GM13977 (cell line): ENCODE measurements at places on chromosomes 7 and 10.

GRCh38 chr10:117477961-117478670 is 64.4 kb upstream of the EMX2 start:
- no peak for DNase-seq

DNA sequence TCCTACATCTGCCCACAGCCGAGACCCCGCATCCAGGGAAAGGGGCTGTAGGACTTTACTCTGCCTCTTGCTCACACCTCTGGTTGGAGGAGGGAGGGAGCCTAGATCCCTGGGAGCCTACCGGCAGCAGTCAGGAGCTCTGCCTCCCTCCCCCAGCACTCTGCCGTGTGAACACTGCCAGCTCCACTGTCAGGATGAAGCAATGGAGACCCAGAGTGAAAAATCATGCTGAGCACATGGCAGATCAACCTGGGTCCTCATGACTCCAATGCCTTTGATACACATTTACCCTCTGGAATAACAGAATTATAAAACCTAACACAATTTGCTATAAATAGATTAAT is 477.7 kb downstream of the TNS3 start:
- DNase-seq = no peak

DNA sequence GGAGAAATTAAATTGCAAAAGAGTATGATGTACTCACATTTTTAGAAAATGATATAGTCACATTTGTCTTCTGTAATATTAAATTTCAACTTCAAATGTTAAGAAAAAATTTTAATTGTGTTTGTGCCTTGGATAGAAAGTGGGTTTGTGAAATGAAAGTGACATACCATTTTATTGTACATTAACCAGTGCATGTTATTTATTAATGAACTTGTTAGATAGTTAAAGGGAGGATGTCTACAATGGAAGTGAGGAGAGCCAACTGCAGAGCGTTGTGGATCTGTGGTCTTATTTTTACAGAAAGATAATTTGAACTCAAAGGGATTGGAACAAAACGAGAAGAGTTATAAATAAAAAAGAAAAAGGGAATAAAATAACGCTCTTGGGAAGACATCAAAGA is 291.7 kb downstream of the ARL4A start:
- no peak for DNase-seq

DNA sequence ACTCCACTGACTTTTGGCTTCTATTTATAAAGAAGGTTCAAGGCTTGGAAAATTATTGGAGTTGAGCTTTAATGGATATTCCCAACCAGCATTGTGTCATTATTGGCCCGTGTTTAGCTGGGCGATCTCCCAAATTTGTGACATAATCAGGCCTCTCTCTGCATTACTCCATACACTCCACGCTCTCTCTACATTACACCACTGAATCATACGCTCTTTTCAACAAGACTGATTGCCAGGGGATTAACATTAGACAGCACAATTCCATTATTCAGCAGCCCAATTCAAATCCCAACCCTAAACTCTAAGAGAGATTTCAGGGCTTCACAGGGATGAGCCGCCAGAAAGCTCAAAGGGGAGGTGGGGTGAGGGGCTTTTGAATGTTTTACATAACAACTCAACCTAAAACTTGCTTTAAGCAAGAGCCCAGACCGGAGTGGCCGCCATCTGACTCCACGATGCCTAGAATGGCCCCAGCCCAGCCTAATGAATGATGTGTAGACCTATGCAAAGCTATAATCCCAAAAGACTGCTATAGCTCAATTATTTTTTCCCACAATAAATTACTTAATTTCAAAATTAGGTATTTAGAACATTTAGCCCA is 61.8 kb downstream of the FGFR2 start:
- DNase-seq = no peak

GRCh38 chr7:27183682-27184336 is 1.2 kb downstream of the HOXA11 start:
- DNase-seq = no peak

DNA sequence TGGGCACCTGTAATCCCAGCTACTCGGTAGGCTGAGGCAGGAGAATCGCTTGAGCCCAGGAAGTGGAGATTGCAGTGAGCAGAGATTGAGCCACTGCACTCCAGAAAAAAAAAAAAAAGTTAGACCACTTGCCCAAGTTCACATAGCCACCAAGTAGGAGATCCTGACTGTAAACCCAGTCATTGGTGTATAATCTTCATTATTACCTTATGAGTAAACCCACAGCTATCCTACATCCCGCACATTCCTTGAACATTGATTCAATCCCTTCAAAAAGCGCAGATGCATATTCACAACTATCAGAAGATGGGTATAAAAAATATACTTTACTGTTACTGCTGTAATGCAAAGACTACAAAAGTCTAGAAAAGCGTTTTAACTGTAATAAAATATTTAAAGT is 512.9 kb downstream of the SUGCT start:
- DNase-seq = no peak

DNA sequence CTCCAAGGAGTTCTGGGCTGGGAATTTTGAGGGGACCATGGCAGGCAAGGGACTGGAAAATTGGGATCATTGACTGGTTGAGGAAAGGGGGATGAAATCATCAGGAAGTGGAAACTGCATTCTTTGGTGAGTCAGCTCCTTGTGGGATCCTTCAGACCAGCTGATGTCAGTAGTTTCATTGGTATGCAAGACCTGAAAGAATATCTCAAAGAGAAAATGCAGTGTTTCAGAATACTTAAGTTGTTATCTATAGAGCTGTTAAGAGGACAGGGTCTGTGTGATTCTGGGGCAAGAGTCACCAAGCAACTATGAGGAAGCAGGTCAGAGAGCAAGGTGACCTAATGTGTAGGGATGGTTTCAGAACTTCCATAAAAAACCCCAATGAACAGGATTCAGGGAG is 595.9 kb upstream of the AUTS2 start:
- DNase-seq = no peak

DNA sequence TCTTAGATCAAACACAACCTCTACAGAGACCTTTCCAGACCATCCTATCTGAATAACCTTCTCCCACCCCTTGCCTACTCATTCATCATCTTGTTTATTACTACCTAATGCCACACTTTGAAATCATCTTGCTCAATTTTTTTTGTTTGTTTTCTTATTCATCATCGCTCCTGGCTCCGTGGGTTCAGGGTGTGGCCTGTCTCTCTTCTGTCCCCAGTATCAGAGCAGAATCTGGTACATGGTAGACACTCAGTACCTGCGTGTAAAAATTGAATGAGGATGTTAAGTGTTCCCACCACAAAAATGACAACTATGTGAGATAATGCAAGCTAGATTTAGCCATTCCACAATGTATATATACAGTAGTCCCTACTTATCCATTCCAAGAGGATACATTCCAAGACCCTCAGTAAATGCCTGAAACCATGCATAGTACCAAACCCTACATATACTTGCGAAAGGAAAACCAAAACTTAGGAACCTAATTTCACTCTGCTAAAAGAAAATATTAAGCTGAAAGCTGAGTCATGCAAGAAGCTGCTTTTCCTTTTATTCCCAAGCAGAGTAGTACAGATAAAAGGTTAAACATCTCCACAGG is 72.1 kb upstream of the SEC61G start:
- no peak for DNase-seq

DNA sequence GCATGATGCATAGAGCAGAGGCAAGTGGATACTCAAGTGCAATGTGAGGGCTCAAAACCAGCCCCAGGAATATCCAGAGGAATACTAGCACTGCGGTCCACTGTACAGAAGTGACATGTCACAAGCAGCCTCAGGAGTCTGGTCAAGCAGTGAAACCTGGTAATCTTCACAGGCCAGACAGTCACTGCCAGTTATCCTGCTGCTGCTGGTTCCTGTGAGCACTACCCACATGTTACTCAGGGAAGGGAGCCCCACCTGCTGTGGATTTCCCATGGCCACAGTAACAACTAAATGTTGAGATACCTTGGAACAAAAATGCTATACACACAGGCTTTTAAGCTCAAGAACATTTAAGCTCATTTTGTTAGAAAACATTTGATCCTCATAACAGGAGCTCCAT is 103.0 kb downstream of the RNF133 start:
- DNase-seq = no peak

GRCh38 chr10:27527666-27528295 is 23.7 kb downstream of the RAB18 start:
- DNase-seq = no peak

GRCh38 chr7:35971133-35971891 is 170.5 kb downstream of the SEPTIN7 start:
- peak; percentile 52 for DNase-seq

DNA sequence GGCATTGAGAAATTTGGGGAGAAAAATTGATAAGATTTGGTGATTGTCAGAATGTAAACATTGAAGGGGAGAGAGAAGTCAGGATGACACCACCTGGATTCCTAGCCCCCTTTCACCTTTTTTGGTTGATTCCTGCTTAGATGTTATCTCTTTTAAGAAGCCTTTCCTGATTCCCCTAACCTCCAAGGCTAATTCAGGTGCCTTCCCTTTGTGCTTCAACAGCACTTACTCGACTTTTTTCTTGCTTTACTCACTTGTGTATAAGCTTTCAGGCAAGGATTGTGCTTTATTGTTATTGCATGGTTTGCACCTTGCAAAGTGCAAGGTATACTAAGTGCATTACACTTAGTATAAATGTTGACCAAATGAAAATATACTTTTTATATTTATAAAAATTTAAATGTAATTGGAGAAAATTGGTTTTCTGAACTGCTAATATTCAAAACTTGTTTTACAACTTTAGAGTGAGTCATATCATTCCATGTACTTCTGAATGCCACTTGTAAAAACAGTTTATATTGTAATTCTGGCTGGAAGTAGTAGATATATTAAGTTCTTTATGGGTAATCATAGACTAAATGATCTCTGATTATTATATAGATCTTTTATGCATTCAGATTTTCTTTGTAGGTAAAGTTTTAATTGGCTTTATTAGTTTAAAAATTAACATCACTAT is 13.2 kb downstream of the SHOC2 start:
- no peak for DNase-seq

DNA sequence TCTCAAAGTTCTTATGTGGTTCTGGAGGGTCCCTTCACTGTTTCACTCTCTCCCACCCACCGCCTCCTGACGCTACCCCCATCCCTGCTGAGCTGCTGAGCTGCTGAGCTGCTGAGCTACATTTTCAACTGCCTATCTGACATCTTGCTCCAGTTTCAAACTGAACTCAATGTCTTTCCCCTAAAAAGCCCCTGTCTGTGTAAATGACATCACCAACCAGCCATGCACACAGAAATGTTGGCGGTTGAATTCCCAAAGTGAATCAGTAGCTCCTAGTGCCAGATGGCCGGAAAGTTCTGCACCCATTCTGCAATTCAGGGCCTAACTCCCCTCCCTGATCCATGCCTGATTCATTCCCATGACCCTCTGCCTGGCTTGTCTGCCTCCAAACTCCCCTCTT is 71.2 kb downstream of the WNT2 start:
- DNase-seq = peak; percentile 33

- DNase-seq = peak; percentile 21
These were observed 228.8 kb downstream of the BMPER start for GRCh38 chr7:34133983-34134782.

DNA sequence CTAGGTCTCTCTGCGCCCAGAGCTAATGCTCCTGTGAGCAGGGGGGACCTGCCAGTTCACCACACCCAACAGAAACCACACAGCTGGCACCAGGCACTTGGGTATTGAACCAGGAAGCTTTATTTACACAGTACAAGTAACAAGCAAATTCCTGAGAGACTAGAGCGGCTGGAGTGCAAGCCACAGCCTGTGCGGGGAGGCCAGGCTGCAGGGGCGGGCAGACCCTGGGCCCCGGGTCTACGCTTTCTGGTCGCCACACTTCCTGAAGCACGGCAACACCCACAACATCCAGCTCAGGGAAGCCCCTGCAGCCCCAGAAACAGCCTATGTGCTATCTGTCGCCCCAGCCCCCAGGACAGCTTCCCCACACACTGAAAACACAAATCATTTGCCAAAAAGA is 125.0 kb downstream of the FAM53B start:
- peak; percentile 67 for DNase-seq

DNA sequence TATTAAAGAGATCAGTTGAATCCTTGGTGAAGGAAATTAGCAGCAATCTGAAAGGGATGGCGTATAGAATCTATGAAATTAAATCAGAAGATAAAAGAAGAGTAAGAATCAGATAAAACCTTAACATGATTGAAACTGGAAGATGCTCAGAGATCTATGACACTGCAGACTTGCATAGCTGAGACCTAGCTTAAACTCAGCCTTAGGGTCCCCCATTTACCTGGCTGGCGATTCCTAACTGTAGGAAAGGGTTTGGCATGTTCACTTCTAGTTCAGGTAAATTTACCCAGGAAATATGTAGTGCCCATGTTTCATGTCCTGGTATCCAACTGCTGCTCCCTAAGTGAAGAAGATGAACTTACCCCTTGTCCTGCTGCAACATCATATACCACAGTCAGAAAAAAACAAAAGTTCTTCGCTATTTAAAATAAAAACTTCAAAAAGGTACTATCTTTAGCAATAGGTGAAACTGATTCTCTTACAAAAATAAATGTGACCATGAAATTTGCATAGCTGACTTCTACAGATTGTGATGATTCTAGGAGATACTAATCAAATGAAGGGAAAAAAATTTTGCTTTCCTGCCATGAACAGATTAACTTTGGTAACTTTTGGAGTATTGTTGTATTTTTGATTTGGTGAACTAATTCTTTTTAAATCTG is 47.8 kb upstream of the TMEM243 start:
- DNase-seq = no peak

DNA sequence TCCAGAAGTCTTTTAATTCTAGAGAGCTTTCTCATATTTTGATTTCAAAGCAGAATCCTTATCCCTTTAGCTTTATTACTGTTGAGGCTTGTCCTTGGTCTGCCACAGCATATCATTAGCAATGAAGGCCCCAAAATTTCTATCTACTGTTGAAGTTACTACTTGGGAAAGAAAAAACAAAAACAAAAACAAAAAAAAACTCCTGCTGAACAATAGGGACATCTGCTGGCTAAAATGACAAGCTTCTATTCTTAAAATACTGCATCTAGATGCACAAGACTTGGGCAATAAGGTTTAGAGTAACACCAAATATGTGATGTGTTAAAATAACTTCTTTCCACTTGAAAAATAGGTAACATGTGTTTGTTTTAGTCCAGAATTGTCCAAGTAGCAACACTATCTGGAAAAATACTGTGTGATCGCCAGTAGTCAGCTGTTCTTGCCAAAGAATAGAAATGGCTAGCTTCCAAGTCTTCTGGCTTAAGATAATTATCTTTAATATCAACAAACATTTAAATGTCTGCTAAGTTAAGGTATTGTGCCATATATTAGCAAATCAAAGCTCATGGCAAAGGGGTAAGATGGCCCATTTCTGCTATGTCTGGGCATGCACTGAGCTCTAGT is 3.8 kb upstream of the DMTF1 start:
- peak; percentile 50 for DNase-seq

- DNase-seq = no peak
These were observed 151.6 kb upstream of the CACNA2D1 start for GRCh38 chr7:82595176-82595575.

DNA sequence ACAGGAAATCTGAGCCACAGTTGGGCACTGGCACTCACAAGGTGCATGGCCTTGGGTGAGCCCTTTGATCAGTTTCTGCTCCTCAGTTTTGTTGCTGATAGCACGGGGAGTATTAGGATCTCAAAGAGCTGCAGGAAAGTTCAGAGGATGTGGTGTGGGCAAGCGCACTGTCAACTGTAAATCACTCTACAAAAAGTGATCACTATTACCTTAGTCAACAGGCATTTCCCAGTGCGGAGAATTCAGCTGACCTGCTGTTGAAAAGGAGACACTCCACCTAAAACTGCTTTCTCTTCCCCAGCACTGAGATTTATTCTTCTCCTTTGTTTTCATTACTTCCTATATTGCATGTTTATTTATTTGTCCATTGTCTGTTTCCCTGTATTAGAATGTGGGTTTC is 331.0 kb downstream of the PRPF18 start:
- no peak for DNase-seq

- no peak for DNase-seq
These were observed 110.0 kb downstream of the TACC2 start for GRCh38 chr10:122098924-122099323.

- DNase-seq = no peak
These were observed 257.8 kb upstream of the PCDH15 start for GRCh38 chr10:55058800-55059199.
